ENCODE measurements at places on chromosomes 7 and 10. TPM values are rescaled to one million over a fixed set of nuclear protein-coding genes. Genes with fewer than 3 reads are reported as not detected.

The GIMAP4 gene
- 0.12 TPM for total RNA-seq

The GRID1 gene
- total RNA-seq, result 2.4 TPM

The MYOF gene
- 30.2 TPM for total RNA-seq

The LRMDA gene
- total RNA-seq, result not detected

The GJD4 gene
- not detected for total RNA-seq

DNA sequence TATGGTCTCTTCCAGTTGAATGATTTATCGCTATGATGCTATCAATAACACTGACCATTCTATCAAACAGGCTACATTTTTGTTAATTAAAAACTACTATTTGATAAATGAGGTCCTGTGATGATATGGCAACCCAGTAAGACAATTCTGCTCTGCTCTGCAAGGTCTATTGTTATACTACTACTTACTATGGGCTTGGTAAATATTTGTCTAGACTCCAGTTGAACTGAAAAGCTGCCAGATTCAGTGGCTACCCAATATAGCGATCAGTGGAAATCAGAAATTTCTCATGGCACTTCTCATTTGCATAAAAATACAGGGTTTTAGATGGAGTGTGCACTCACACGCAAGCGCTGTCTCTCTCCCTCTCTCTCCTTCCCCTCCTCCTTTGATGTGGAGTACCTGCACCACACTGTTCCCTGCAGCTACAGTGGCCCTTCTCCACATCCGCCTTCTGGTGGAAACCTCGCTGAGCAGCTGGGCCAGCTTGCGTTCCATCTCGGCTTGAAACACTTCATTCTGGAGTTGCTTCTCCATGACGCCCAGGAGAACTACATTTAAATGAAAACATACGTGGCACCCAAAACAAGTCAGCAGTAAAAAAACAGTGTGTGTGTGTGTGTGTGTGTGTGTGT is 77.9 kb downstream of the KIAA1549 start:
- no peak for DNase-seq

DNA sequence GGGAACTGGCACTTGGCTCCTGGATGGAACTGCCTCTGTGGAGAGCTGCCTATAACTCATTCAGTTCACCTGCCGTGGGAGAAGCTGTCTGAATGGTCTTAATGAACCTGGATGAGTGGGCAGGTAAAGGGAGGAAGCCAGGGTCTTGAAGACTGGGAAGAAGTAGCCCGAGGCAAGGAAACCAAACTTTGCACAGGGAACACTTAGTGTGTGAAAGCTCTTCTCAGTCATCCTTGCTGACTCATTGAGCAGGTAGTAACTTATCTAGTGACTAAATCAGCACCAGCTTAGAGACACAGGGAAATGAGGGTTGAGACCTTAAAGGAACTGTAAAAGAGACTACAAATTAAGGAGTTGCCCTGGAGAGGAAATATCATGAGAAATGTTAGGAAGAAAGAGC is 9.9 kb downstream of the LRRC4 start:
- DNase-seq, result no peak

DNA sequence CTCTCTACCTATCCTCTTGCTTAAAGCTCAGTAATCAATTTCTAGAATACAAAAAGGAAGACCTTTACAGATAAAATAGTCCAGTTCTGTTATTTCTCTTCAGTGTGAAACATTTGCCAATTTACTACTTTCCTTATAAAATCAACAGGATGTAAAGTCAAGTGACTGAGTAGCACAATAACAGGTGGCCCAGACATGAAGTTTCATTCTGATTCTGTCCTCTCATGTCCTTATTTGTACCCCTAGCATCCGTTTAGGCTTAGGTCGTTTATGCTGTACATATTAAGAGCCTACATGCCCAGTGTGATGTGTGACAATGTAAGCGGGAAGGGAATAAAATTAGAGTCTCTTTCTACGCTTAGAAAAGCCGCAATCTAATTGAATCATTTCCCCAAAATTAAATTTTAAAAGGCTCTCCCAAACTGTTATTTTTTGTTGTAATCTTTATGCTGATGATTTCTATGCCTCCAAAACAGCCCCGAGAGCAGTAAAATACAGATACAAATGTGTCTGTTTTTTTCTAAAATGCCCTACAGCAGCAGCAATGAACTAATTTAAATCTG is 29.1 kb downstream of the EPC1 start:
- no peak for DNase-seq

DNA sequence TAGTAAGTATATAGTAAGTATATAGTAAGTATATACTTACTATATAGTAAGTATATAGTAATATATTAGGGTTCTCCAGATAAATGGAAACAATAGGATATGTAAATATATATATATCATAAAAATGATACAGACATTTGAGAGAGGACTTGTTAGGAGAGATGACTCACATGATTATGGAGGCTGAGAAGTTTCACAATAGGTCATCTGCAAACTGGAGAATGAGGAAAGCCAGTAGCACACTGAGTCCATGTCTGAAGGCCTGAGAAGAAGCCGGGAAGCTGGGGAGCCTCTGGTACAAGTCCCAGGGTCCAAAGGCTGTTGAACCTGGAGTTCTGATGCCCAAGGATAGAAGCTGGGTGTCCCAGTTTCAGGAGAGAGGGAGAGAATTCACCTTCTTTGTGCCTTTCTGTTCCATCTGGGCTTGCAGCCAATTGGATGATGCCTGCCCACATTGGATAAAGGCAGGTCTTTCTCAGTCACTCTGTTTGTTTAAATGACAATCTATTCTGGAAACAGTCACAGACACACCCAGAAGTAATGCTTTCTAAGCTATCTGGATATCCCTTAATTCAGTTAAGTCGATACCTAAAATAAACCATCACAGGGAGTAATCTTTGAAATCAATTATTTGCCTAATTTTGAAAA is 205.5 kb upstream of the CDC14C start:
- DNase-seq, result no peak

GRCh38 chr10:118835682-118836326 is 81.0 kb upstream of the CACUL1 start:
- peak; percentile 64 for DNase-seq

DNA sequence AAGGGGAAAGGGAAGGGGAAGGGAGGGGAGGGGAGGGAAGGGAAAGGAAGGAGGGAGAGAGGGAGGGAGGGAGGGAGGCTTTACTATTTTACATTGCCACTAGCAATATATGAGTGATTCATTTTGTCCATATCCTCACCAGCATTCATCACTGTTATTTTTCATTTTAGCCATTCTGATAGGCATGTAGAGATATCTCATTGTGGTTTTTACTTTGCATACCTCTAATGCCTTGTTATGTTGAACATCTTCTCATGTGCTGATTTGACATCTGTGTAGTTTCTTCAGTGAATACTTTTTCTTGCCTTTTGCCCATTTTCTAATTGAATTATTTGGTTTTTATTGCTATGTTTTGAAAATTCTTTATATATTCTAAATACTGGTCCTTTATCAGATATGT is 52.7 kb downstream of the GCC1 start:
- no peak for DNase-seq

Data from H4 (cell line).